Glomerular endothelial cell (primary cell): ENCODE measurements at places on chromosomes 6 and 20.

- no peak for DNase-seq
These were observed 150.4 kb downstream of the BTBD3 start for GRCh38 chr20:12068121-12068520.

- no peak for DNase-seq
These were observed 53.3 kb downstream of the GRM4 start for GRCh38 chr6:34092631-34093030.

DNA sequence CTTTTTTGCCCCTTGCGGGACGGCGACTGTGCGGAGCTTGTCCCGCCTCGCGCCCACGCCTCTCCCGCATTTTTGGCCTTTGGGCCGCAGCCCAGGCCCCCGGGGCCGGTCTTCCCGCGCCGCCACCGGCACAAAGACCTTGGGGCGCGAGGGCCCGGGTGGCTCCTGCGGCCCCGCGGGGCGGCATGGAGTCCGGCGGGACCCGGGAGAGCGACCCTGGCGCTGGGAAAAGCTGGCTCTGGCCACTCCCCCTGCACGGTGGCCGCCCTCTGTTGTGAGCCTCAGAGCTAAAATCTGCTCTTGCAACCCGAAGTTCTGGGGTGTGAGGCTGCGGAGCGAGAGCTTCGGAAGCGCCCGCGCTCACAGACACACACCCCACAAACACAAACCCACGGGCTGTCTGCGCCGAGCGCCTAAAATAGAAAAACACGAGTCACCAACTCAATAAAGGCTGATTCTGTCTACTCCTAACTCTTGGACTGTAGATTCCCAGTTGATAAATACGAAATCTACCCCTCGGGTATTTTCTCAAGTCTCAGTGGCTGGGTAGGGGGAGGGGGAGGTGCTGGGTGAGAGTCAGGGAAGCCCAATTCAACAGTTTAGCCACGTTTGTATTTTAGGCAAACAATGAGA lies 496 bp upstream of the BEND3 start:
- DNase-seq: no peak

DNA sequence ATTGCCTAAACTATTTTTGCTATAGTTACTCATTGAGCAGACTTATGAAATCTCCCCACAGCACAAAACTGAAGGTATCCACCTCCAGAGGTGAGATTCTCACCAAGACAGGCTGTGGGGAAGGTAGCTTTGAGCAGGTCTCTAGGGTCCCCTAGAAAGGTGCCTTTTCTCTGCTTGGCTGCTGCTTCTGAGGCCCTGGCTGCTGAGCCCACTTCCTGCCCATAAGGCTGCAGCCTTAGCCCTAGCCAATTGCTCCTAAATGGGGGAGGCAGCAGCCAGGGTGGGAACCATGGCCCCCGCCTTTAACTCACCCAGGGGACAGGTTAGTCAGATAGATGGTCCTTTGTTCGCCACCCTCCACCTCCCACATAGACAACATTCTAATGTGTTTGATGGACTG lies 3.6 kb downstream of the NT5E start:
- DNase-seq: no peak

DNA sequence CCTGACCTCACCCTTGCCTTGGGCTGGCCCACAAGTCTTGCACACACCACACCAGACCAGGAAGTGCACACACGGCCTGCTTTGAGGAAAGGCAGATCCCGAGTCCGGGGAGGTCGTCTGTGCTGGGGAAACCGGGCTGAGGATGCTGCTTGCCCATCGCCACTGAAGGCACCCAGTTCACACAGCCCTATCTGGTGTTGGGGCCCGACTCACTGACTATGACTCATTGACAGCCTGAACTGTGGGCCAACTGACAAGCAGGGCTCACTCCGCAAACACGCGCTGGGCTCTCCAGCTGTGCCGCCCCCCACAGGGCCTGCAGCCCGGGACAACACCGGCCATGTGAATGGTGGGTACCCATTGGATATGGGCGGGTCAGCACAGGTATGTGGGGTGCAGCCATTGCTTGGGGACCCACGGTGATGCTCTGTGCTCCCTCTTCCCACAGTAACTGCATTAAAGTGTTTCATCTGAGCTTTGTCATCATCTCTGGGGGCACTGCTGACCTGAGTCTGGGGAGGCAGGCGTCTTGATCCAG lies 1.6 kb downstream of the SAMD10 start:
- DNase-seq: no peak

DNA sequence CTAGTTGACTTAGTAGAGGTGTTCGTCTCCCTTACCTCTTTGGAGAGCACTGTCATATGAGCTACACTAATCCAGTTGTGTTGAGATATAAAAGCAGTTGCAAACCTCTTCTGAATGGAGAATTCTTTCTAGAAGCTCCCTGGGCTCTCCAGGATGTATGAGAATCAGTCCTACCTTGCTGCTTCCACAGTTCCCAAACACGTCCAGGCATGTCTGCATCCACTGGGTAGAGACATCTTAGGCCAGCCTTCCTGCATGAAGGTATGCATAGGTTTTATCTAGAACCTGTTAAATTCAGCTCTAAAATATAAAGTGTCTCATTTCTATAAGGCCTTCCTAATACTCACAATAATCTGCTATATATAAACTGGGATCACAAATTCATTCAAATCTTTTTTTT lies 297.7 kb downstream of the CDC5L start:
- no peak for DNase-seq

DNA sequence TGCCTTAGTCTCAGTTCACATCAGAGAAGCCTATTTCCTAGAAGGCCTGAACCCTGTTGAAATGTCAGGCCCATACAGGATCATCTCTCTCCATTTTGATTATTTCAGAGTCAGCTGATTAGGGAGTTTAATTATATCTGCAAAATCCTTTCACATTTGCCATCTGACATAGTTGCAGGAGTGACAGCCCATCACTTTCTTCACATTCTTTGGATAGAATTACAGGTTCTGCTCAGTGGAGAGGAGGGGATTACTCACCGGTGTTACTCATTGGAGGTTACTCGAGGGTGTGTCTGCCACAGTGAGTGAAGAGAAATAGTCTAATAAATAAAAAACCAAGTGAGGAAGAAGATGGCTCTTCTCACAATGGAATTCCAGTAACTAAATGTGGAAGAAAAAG lies 216.8 kb downstream of the TMEM242 start:
- no peak for DNase-seq

GRCh38 chr6:119844387-119844786 lies 494.8 kb upstream of the MAN1A1 start:
- DNase-seq: no peak

- no peak for DNase-seq
These were observed 210.5 kb downstream of the ERMARD start for GRCh38 chr6:169961772-169962561.

DNA sequence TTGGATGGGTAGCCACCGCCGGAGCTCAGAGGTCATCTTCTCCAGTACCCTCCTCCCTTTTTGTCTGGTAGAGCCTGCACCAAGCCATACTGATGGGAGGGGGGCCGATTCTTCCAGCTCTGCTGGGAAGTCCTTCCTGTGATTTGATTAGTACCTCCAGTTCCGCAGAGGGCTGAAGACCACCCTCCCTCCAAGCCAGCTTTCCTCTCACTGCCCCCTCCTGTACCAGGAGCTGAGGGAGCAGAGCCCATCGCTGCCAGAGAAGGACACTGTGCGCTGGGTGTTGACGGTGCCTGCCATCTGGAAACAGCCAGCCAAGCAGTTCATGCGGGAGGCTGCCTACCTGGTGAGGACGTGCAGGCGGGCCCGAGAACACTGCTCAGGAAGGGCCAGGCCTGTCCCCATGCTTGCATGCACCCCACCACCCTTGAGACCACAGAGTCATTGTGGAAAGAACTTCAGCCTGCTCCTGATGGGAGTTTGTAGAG lies 13.2 kb downstream of the HSPA12B start:
- DNase-seq: no peak

GRCh38 chr20:40765814-40766480 lies 76.9 kb upstream of the MAFB start:
- no peak for DNase-seq

GRCh38 chr20:62961310-62961783 lies 8.8 kb downstream of the SLC17A9 start:
- DNase-seq: no peak

GRCh38 chr6:63897952-63898351 lies 262.4 kb downstream of the PHF3 start:
- no peak for DNase-seq

GRCh38 chr6:113496166-113496565 lies 361.0 kb upstream of the MARCKS start:
- peak; percentile 93 for DNase-seq

GRCh38 chr6:147022041-147022440 lies 182.2 kb upstream of the STXBP5 start:
- no peak for DNase-seq

DNA sequence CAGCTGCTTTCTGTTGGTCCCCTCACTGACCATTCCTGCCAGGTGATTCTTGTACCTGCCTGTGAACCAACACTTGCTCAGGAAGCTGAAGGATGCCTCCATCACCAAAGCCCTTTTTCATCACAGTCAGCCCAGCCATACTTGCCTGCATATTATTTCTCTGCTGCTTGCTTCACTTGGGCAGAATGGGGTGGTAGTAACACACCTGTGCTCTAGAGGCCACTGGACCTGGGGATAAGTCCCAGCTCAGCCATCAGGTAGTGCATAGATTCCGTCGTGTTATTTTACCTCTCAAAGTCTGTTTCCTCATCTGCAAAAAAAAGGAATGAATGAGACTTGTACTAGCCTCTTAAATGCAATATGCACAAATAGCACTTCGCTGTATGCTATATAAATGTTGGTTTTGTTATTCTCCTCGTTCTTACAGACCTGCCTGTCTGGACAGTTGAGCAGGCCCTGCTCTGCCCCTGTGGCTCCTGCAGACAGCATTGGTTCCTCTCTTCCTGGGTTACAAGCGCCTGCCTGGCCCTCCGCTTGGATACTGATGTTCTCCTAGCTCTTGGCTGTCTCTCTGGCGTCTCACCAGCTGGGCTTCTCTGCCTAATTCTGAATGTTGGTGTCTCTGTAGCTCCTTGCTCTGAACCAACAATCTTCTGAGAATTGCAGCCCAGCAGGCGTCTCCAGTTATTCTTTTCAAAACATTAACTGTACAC lies 151.8 kb downstream of the UNC5CL start:
- no peak for DNase-seq

DNA sequence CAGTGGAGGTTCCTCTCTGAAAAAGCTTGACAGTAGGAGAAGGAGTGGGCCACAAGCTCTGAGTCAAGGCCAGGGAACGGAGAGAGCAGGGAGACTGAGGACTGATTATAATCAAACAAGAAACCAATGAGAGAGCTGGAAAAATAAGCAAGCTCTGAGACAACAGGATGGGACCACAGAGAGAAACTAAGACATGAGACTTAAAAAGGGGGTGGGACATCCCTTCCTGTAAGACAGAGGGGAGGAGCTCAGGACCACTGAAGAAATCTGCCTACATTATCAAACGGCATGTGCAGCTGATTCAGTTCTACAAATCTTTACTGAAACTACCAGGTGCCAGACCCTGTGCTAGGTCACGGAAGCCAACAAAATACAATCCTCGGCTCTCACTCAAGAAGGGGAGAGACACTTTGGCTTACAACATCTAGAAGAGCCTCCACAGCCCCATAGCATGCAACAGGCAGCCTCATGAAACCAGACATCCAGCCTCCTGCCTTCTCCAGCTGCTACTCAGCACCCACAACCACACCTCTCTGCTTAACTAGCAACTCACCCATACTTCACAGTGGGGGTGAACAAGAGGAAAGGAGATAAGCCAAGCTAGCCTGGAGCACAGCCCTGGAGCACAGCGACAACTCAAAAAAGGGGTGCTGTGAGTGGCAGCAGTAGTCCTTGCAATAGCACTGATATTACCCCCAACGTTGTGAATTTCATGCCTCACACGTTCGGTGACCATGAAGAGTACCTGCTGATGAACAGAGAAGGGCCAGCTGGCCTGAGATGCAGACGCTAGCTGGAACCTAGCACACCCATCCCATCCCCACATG lies 39.1 kb upstream of the ANKRD60 start:
- no peak for DNase-seq

- no peak for DNase-seq
These were observed 223.8 kb upstream of the ECI2 start for GRCh38 chr6:4359108-4359730.

GRCh38 chr6:93858213-93858612 lies 438.9 kb upstream of the EPHA7 start:
- no peak for DNase-seq

GRCh38 chr6:44221291-44221960 lies 2.0 kb upstream of the SLC29A1 start:
- DNase-seq: peak; percentile 54

DNA sequence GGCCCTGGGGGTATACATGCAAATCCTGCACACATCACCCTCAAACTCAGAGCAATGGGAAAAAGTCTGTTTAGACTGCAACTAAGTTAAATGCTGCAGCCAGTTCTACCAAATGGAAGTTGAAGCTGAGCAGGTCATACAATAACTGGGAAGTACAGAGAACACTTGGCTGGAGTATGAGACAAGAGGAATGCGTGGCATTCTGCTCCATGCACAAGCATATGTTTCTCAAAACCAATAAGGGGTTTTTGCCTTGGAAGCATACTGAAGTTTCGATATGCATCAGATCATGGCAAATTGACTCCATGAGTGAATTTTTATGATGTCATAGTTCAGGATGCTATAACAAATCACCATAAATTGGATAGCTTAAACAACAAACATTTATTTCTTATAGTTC lies 193.8 kb downstream of the COL12A1 start:
- no peak for DNase-seq
